CD4-positive, alpha-beta T cell treated with Interleukin-17A for 4 hours (primary cell): ENCODE measurements at places on chromosomes 16 and 17.
A peak's percentile ranks its signal among the peaks of the same experiment; 100 is the strongest.

- DNase-seq = peak; percentile 32
Observed at GRCh38 chr17:40433551-40434415, 9.5 kb upstream of the IGFBP4 start.

DNA sequence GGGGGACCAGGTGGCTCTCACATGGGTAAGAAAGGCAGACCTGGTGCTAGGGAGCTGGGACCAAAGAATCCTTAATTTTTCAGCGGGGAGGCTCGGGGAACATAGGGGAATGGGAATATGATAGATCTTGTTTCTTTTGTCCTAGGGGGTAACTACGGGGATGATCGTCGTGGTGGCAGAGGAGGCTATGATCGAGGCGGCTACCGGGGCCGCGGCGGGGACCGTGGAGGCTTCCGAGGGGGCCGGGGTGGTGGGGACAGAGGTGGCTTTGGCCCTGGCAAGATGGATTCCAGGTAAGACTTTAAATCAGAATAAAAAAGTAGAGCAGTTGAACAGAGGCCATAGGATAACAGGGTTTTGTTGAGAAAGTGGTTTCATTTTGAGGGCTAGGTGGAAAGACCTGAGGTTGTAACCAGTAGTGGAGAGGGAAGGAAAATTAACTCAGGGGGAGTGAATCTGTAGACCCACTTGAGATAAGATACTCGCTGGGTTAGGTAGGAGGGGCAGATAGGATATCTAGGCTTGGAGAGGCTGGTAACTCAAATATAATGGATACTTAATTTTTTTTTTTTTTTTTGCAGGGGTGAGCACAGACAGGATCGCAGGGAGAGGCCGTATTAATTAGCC is 11.0 kb downstream of the FUS start:
- no peak for DNase-seq

GRCh38 chr16:3074860-3075522 is 9.6 kb downstream of the IL32 start:
- DNase-seq = peak; percentile 88

DNA sequence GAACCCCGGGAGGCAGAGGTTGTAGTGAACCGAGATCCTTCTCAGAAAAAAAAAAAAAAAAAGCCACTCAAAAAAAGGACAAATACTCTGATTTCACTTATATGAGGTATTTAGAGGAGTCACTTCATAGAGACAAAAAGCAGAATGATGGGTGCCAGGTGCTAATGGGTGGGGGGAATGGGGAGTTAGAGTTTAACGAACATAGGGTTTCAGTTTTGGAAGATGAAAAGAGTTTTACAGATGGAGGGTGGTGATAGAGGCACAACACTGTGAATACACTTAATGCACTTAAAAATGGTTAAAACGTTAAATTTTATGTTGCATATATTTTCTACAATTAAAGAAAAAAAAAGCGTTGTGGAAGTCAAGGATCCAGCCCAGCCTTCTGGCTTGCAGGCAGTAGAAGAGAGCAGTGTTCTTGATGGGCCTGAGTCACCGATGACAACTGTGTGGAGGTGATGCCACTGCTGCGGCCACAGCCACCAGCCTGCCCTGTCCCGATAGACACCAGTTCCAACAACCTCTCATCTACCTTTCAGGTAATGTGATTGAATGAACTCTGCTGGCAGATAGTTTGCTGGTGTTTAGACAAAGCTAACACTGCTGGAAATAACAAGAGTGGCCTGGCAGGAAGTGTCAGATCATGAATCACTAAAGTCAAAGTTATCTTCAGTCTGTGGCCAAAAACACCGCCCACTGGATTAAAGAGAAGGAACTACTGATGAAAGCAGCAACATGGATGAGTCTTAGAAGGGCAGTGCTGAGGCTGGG is 49.9 kb upstream of the COX10 start:
- DNase-seq = peak; percentile 5

DNA sequence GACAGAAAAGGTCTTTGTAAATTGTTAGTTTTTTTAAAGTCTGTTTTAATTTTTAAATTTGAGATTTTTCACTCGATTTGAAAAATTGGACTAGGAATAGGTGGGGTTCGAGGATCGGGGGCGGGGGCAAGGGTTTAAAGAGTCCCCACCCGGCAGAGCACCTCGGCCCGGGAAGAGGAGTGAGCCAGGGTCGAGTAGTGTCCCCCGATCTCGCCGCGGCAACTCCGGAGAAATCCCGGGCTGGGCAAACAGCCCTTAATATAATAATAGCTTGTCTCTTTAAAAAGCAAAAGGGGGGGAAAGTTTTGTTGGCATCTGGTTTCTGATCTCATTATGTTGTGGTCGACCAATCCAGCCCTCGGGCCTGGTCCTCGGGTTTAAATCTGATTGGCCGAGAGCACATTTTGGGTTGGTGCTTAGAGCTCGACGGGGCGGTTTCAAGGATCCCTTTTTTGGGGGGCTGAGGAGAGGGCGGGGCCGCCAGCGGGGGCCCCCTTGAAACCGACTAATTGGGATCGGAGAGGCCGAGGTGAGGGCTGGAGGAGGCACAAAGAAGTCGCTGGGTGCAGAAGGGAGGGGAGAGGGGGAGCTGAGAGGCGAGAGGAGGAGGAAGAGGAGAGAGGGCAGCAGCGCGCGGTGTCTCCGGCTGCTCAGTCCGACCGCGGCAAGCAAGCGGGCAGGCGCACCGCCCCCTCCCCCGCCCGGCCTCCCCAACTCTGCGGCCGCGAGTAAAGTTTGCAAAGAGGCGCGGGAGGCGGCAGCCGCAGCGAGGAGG is at the start of gene FZD2:
Gene FZD2, plus strand, starts transcription at position 653 of the 775 bp plus-strand sequence. CDS start 205 bp downstream, outside the sequence.
- DNase-seq = peak; percentile 37

DNA sequence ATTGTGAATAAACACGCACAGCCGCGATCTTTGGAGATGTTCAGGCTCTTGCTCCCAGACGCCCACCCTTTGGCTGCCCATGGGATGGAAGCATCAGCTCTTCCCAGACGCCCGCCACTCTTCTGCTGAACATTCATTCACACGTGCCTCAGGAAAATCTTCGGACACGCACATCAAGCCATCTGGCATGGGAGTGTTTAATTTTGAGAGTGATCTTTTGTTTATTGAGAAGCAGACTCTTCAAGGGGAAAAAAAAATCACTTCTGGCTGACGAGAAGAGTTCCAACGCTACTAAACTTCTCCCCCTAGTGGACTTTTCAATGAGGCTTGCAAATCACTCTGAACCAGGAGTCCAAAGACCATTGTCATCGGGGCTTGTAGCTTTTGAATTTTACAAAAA is 62.0 kb upstream of the NUDT7 start:
- DNase-seq = no peak

GRCh38 chr17:45702666-45703266 is 81.4 kb upstream of the CRHR1 start:
- no peak for DNase-seq

DNA sequence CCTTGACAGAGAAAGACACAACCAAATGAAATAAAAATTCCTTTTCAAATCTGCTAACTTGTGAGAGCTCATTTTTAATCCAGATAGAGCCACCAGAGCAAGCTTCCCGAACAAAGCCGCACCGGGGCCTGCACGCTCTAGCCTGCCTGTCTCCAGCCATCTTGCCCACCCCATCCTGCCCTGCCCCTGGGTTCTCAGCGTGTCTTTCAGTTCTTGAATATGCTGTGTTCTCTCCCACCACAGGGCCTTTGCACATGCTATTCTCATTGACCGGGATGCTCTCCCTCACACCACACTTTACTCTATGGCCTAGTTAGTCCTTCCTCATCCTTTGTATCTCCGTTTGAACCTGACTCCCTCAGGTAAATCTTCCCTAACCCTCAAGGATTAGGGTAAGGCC is 14.7 kb downstream of the SMIM5 start:
- no peak for DNase-seq

- DNase-seq = no peak
Observed at GRCh38 chr17:72104164-72104862, 16.5 kb upstream of the SOX9 start.

- no peak for DNase-seq
Observed at GRCh38 chr17:67606471-67606870, 111.3 kb upstream of the NOL11 start.

GRCh38 chr17:3818786-3819185 is 17.8 kb upstream of the ITGAE start:
- no peak for DNase-seq
